G401 (cell line): ENCODE measurements at places on chromosomes 3 and 15. TPM values are rescaled to one million over a fixed set of nuclear protein-coding genes. Genes with fewer than 3 reads are reported as not detected.

DNA sequence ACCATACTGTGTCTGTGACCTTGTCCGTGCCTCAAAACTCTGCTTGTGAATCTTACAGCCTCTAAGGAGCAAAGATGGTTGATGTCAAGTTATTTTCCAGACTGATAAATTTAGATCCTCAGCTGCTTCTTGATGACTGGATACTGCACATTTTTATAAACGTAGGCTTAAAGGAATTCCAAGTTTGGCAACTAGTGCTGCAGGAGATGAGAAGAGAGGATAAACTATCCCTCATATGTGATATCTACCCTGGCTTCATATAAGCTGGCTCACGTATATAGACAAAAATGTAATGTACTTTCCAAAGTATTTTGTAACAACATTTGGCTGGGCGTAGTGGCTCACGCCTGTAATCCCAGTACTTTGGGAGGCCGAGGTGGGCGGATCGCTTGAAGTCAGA lies 89.6 kb downstream of the GMPS start:
- no peak for DNase-seq

- DNase-seq: no peak
These were observed 14.1 kb downstream of the WDR53 start for GRCh38 chr3:196554205-196554604.

DNA sequence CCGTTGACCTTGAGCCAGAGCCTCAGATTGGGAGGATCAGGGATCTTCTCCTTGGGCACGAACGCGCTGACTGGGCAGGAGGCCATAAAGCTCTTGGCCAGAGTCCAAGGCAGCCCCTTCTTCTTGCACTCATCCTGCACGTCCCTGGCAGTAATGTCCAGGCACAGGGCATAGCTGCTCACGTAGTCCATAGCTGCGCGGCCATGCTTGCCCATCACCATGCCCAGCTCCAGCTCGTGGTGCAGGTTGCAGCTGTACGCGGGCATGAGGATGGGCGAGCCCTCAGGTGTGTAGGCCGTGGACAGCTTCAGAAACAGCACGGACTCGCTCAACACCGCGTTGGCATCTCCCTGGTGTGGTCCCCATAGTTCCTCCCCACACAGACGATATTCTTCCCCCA lies 17.9 kb upstream of the RPLP1 start:
- no peak for DNase-seq

DNA sequence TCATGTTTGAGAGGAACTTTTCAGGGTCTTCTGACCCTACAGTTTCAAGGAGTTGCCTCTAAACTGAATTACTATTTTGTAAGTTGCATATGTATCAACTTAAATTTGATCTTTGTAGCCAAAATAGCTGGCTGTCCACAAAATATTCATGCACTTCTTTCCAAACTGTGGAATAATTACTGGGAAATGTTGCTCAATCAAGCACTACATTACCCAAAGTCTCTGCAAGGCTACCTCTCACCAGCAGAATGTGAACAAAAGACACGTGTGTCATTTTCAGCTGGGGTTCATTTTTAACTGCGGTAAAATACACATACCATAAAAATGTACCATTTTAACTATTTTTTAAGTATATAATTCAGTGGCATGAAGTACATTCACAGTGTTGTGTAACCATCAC lies 320.4 kb downstream of the CTNNB1 start:
- no peak for DNase-seq

GRCh38 chr15:90489944-90490343 lies 39.8 kb upstream of the CRTC3 start:
- DNase-seq: no peak

DNA sequence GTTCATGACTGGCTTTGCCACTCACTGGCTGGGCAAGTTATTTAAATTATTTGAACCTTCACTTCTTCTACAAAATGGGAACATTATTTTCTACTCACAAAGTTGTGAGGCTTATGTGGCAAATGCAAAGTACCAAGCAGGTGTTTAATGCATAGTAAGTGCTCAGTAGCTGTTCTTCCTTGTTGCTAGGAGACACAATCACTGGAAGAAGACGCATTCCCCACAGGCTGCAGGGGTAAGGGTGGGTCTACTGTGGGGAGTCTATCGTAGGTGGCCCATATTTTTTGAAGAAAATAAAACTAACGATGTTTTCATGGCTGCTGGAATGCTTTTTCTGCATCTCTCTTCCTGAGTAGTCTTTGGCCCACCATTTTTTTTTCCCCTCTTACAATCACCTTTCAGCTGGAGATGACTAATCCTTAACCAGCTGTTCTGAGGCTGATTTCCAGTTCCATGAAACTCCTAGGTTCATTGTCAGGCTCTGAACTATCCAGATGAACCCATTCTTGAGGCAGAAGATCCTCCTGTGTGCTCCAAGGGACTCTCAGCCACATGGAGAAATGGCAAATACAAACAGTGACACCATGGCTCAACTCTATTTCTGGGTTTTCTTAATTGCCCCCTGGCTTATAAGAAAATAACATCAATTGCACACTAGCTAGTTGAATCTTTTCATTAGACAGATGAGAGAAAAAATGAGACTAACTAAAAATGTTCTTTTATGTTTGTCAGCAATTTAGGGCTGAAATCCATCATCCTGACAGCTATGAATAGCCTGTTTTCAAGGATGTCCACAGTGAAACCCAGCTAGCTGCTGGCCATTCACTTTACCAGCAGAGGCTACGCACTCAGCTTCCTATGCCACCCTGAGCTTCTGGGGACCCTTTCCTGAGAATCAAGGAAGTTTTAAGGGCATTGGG lies 108.3 kb upstream of the ETV5 start:
- no peak for DNase-seq

GRCh38 chr15:72562386-72562785 lies 88.3 kb downstream of the ARIH1 start:
- no peak for DNase-seq

GRCh38 chr3:43217633-43218032 lies 68.7 kb upstream of the SNRK start:
- DNase-seq: no peak

DNA sequence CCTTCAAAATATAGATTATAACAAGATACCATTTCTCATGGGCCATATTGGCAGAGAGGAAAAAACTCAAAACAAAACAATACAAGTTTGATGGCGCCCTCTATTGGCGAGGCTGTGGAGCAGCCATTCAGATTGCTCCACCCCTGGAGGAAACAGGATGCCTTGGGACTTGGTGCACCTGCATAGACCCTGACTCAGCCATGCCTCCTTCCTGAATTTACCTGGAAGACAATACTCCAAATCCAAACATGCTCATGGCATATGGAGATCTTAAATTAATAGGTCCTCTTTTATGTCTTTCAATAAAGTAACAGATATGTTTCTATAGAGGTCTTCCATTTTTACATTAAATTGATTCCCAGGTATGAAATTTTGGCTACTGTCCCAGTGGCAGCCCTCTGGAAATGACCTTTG lies 90.0 kb downstream of the APBA2 start:
- peak; percentile 57 for DNase-seq

DNA sequence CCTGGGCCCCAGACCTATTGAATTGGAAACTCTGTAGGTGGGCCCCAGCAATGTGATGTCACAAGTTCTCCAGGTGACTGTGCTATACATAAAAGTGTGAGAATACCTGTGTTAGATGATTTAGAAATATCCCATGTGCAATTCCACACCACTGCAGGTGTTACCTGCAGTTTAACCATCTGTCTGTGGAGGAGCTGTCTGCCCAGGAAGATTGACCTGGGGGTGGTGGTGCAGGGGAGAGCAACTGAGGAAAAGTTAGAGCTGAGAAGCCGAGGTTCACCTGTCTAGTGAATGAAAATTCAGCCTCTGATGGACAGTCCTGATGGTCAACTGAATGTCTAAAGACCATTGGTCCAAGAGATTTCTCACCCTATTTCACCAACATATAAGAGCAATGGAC lies 132.2 kb upstream of the SLC24A5 start:
- no peak for DNase-seq

DNA sequence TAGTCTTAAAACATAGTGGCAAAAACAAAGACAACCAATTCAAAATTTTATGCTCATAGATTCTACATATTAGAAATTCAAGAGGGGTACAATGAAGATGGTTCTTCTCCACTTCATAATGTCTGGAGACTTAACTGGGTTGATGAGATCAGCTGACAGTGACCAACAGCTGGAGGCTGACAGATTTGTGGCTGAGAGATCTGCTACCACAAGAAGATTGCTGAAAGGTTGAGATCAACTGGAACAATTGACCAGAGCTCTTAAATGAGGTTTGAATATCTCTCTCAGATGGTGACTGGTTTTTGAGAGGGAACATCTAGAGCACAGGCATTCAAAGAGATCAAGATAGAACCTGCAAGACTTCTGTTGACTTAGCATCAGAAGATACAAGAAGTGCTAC lies 254.1 kb upstream of the ARPP21 start:
- no peak for DNase-seq

DNA sequence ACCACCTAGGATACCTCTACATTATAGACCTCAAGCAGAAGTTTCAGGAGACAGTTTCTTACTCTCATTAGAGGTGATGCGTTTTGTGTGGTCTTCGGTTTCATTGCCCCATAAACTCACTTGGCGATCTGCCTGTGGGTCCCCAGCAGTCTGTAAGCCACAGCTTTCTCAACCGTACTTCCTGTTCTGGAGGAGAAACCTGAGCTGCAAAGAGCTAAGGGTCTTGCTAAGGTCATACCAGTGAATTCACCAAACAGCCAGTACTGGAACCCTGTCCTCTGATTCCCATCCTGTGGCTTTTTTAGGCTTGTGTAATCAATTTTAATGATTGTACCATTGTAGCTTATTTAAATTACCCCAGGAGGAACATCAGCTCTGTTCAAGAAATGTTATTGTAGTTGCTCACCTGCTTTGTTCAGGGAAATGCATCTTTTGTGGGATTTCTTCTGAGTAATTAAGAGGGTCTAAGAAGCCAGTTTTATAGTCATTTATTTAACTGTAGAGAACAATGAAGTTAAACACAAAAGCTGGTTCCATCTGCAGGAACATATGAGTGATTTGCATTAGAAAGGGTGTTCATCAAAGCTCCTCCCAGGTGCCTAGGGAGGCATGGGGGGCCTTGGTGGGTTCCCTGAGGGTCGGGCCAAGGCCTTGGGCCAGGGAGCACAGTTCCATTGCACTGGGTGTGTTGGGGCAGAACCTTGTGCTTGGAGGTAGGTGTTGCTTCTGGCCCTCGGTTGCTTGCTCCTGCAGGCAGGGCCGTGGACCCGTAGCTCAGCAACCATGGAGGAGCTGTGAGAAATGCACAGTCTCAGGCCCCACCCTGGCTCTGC lies 69.6 kb downstream of the APBA2 start:
- DNase-seq: no peak

- no peak for DNase-seq
These were observed 387.5 kb upstream of the ATP11B start for GRCh38 chr3:182405759-182406158.

TMC3 gene
- total RNA-seq: not detected in 2 replicates
